NCI-H82 (cell line): ENCODE measurements at places on chromosomes 4 and X.

DNA sequence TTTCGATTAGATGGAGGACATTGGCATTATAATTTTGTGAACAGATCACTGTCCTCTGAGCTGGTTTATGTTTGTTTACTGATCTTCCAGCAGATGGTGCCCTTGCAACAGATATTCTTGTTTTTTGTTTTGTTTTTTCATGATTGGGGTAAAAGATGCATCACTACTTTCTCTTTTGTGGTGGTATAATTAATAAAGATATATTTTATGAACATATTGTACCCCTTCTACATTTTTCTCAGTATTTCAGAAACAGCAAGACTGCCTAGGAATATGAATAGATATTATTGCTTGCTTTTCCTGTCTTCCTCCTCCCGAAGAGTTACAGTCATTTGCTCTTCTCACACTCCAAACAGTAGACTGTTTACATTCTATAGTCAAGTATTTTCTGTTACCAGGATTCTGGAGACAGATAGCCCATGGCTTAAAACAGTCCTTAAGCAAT, 905.2 kb downstream of the TRAM1L1 start:
- DNase-seq = peak; percentile 43

DNA sequence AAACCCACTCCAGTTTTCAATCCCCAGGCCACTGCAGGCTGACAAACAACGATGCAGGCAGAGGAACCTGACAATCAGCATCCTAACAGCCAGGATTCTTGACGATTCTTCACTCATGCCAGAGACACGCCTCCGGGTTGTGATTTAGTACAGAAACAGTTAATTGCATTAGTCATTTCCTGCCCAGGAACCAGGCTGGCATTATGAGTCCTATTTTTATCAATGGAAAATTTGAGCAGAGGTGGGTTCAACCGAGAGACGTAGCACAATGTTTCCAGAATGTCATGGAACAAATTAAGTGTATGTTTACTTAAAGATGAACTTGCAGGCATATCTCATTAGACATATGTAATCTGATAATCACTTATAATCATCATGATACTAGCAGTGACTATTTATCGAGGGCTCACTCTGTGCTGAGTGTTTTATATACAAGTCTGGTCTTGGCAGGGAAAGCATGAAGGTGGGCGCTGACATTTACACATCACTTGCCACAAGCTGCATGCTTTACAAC, 159.7 kb downstream of the NSUN7 start:
- peak; percentile 38 for DNase-seq

DNA sequence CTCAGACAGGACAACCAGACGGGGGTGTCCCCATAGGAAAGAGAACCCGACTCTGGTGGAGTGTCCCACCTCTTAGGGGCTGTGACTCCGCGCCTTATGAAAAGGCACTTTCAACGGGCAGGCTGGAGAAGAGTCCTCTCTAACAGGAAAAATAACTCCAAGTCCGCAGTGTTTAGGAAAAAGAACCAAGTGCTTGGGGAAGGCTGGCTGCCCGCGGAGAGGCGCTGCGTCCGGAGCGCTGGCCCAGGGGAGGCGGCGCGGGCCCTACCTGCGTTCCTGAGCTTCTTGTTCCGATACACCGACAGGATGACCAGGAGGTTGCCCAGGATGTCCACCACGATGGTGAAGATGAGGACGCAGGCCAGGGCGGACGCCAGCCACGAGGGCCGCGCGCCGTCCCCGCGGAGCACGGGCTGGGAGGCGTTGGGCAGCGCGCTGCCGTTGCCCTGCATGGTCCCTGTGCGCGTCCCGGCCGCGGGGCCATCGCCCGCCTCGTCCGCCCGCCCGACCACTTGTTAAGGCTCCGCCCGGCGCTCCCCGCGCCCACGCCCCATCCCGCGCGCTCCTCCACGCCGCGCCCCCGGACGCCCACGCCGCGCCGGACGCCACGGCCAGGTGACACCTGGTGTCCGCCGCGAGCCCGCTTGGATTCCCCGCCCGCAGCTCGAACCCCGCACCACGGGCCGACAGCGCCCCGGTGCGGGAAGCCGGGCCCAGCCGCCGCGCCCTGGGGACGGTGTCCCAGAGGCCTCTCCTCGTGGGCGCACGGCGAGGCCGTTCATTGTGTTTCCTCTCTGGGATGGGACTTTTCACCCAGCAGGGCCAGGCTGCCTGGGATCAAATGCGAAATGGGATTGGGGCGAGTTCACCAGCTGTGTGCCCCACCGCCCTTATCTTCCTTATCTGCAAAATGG, at the start of gene MTNR1A:
TSS of gene MTNR1A (minus strand) at position 654 of the 914 bp plus-strand sequence. CDS start at position 452, 202 bp downstream.
- no peak for DNase-seq

GRCh38 chrX:44439242-44439794, 95.8 kb upstream of the EFHC2 start:
- no peak for DNase-seq
